ENCODE measurements at places on chromosomes 13 and 19.

DNA sequence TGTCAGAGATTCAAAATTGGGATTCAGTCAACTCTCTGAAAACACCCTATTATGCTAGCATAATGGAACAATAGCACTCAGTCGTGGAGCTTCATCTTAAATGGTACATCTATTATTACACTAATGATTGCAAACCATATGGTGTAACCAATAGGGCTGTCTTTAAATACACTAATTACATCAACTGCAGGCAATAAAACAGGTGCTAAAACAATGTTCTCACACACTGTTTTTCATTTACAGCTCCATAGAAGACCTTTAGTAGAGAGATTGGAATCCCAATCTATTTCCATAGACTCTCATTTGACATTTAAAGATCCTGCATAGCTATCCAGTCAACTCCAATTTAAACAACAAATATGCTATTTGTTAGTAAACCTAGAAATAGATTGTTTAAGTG lies 1917.4 kb downstream of the OLFM4 start:
- DNase-seq = no peak

DNA sequence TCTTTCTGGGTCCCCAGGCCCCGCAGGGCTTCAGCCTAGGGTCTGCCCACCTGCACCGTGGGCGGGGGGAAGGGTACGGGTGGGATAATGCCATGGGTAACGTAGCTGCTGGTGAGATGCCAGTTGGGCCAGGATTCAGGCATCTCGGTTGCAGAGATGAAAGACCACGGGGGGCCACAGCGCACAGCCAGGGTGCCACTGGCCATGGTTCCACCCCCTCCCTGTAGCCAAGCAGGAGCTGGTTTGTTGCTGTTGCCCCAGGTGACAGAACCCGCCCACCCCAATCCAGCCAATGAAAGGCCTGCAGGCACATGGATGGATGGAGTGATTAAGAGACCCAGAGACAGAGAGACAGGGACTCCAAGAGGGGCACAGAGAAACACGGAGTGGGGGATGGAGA lies 1.0 kb upstream of the CGB7 start:
- DNase-seq = no peak

DNA sequence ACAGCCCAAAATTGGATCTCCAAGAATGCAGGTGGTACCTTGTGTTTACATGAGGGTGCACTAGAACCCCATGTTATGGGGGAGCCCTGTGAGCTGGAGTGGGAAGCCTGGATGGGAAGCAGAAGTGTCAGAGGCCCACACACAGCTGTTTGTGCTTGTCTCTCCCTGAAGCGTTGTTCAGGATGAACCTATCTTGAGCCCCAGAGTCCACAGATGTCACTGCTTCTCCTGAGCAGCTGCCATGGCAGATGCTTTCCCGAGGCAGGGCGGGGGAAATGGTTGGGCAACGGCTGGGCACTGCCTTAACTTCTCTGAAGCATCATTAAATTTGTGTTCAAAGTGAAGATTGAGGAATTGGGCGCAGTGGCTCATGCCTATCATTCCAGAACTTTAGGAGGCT lies 17.1 kb upstream of the CHST8 start:
- no peak for DNase-seq

GRCh38 chr19:11480715-11481533 lies at the start of gene ELAVL3:
Gene ELAVL3, minus strand, starts transcription at chr19:11481046. Its CDS starts 438 bp downstream, at chr19:11480608.
- no peak for DNase-seq

DNA sequence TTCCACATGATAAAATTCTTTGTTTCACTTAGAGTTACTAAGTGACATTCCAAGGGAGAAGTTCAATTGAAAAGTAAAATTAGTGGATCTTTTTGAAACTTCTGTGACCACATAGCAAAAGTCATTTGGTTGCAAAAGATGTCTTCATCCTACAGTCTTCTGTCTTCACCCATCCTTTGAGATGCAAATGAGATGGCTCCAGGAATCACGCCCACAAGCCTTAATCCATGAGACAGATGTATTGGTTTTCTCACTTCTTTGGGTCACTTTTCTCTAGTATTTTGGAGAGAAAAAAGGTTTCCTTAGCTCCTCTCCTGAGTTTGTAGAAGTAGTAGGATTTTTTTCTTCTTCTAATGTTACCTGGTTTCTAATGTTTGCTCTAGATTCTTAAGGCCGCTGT lies 259.5 kb upstream of the SLC10A2 start:
- DNase-seq = no peak

DNA sequence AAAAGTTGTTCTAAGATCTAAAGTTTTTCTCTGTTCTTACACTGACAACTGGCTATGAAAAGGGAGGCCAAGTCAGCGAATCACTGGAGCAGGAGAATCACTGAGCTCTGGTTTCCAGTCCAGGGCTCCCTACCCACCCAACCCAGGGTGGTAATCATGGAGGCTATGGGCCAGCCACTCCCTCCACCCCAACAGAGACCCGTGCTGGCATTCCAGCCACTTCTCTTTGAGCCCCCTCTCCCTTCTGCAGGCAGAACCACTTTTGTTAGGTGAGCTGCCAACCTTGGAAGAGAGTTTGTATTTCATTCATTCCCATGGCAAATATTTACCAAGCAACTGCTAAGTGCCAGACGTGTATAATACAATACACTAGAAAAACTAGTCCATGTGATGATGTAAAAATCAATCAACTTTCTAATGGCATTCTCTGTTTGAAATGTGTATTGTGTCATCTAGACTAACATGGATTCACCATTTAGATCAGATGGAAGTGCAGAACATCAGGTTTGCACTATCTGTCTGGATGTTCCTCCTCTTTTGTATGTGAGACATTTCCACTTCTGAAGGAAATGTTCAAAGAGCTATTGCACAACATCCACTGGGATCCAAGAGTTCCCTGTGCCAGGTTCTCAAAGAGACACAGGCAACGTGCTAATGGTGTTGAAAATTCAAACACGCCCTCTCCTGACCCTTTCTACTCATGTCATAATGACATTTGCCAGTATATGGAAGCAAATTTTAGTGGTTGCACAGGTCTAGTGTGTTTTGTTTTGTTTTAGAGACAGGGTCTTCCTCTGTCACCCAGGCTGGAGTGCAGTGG lies 5.3 kb downstream of the MLNR start:
- DNase-seq = peak; percentile 30

DNA sequence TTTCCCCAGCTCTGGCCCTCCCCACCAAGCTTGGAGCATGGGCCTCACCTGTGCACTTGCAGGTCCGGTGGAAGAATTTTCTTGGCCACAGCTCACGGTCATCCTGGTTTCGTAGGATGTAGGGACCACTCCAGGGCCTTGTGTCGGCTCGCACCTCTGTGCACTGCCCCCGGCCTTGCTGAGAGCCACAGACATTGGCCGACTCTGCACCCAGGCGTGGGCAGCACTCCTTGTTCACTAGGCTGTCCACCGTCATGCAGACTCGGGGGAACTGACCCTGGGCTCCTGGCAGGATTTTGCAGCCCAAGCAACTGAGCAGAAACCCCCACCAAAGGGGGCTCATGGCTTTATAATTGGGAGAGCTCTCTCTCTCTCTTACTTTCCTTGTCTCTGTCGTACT lies 569 bp downstream of the DCT start:
- no peak for DNase-seq

GRCh38 chr13:113637262-113638160 lies 20.5 kb downstream of the ATP4B start:
- no peak for DNase-seq

DNA sequence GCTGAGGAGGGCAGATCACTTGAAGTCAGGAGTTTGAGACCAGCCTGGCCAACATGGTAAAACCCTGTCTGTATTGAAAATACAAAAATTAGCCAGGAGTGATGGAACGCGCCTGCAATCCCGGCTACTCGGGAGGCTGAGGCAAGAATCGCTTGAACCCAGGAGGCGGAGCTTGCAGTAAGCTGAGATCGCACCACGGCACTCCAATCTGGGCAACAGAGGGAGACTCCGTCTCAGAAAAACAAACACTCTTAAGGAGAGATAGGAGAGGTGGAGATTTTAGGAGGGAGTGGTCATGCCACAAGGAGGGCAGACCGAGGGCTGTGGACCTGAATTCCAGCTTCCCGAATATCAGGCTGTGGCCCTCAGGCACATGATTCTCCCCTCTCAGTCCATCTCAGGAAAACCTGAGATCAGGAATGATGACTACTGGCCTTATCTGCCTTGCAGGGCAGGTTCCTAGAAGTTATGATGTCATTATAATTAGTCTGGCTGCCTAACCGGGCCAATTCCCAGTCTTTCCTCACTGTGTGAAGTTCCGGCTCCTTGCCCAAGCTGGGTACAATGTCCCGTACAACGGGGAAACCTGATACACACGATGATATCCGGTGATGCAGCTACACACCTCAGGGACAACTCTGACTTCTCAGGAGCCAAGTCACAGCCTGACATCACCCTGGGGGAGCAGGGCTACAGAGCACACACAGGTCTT lies 2.5 kb downstream of the SLC35E1 start:
- DNase-seq = no peak

- DNase-seq = no peak
Measured at GRCh38 chr19:1214299-1214861, 8.8 kb downstream of the STK11 start.

- no peak for DNase-seq
Measured at GRCh38 chr13:44400736-44401135, 27.1 kb downstream of the SERP2 start.

- no peak for DNase-seq
Measured at GRCh38 chr13:81664872-81665271, 1323.9 kb upstream of the SPRY2 start.

GRCh38 chr19:8208922-8209461 lies at the start of gene CERS4:
Gene CERS4, plus strand, starts transcription at chr19:8209370. Its CDS starts 41,707 bp downstream, at chr19:8251077.
- peak; percentile 76 for DNase-seq

DNA sequence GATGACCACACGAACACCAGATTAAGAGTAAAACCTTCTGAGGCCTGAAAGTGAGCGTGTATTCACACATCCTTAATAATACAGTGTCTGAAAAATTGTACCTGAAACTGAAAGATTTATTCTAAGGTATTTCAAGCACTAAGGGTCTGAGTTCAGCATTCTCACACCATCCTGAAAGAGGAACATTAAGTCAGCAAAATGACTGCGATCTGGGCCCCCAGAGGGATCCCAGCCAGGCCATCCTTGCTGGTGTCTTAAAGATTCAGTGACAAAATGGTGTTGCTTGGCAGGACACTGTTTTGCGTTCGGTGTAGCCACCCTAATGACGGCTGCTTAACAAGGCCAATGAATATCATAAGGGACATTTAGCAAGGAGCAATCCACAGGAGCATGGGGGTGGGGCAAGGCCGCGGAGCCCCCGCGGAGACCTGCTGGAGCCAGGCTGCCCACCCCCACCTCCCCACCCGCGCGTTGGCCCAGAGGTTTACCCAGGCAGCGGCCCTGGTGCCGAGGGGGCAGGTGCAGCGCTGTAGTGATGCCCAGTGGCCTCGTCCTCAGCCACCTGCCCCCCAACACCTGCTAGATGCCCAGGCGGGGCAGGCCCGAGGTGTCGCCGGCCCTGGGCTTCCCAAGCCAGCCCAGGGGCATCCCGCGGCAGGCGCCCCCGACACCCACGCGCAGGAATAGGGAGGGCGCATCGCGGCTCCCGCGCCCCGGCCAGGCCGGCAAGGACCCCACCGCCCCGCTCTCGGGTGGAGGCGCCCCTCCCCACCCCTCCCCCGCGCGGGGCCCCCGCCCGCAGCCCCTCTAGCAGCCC lies 742 bp downstream of the NALCN start:
- DNase-seq = no peak

- no peak for DNase-seq
Measured at GRCh38 chr13:72662548-72662947, 64.9 kb downstream of the MZT1 start.

- no peak for DNase-seq
Measured at GRCh38 chr19:6718741-6719539, 1.5 kb downstream of the C3 start.

- no peak for DNase-seq
Measured at GRCh38 chr19:58261600-58261967, 17.2 kb upstream of the ZNF8 start.

GRCh38 chr19:18419699-18420460 lies 682 bp downstream of the SSBP4 start:
- no peak for DNase-seq

DNA sequence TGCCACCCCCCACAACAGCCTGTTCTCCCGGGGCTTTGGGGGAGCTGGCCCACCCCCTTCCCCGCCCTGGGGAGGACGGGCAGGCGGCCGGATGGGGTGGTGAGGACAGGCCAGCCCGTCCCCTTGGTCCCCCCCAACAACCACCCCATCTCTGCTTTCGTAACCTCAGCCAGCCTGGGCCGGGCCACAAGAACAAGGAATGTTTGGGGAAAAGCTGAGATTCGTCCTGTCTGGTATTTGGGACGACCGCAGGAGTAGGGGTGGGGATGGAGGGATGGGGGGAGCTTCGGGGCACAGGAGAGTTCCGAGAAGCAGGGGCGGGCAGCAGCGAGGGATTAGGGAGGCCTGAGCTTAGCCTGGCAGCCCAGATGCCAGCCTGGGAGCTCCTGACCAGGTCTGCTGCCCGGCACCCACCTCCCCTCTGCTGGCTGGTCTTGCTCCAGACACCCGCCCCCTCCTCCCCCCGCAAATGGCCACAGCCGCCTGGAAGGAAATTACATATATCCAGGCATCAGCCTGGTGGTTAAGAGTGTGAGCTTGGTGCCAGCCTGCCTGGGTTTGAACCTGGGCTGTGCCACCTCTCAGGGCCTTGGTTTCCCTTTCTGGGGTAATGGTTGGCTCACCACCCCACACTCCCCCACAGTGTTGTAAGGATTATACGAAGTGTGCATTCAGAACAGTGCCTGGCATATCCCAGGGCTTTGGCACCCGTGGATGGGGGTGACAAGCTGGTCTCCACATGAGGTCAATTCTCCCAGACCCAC lies at the start of gene PODNL1:
TSS of gene PODNL1 (minus strand) at position 117 of the 764 bp plus-strand sequence. CDS start 236 bp downstream, outside the sequence.
- DNase-seq = peak; percentile 44

DNA sequence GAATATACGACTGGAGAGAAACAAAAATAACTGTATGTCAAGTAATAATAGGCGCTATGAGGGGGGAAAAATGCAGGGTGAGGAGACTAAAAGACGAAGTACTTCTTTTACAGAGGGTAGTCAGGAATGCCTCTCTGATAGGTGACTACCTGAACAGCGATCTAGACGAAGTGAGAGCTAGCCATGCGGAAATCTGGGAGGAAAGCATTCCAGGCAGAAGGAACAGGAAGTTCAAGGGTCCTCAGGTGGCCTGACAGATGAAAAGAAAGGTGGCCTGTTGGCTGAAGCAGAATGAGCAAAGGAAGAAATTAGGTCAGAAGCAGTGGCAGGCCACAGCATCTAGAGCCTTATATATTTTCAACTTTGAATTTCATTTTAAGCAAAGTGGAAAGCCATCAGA lies 13.3 kb downstream of the ZDHHC20 start:
- no peak for DNase-seq

DNA sequence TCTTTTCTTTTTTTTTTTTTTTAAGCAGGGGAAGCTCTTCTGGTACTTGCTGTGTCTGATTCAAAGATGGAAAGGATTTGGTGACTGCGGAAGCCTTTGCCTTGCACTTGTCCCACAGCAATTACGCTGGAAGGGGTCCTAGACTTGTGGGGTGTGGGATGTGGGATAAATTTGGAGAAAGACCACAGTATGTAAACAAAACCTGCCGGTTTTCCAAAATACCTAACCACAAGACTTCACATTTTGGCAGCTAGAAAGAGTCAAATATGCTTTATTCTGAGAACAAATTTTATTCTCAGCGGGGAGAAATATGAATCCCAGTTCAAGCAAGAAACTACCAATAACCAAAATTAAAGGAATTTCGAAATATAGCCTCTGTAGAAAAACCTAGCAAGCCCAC lies 176.5 kb downstream of the SPRY2 start:
- no peak for DNase-seq

Data from right lung (tissue), 10 donors.